ENCODE measurements at places on chromosomes 4 and X.

- DNase-seq = peak; percentile 72
Measured at GRCh38 chrX:154378059-154378798, 866 bp upstream of the EMD start.

DNA sequence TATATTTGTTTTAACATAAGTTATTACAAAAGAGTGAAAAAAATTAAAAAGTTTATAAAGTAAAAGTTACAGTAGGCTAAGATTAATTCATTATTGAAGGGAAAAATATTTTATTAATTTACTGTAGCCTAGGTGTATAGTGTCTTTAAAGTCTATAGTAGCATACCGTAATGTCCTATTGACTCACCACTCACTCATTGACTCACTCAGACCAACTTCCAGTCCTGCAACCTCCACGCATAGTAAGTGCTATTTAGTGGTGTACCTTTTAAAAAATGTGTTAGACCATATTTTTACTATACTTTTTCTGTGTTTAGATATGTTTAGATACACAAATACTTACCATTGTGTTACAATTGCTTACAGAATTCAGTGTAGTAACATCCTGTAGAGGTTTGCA, 841.1 kb downstream of the CENPC start:
- DNase-seq = no peak

DNA sequence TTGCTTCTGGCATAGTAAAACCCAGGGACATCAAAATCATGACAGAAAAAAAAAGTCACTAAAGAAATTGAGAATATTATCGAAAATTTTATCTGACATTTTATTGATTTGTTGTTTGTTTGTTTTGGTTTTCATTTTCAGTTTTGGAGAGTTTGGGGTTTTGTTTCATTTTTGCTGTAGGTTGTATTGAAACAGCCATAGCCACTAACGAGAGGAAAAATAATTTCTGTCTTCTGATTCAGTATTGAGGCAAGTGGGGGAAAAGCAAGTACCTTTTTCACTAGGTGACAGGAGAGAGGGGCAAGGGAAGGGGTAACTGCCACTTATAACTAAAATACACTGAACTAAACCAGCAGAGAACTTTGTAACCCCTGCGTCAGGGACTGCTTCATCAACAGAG, 392.8 kb upstream of the NDST3 start:
- no peak for DNase-seq

GRCh38 chr4:1170976-1171310, 1.4 kb downstream of the SPON2 start:
- DNase-seq = no peak

DNA sequence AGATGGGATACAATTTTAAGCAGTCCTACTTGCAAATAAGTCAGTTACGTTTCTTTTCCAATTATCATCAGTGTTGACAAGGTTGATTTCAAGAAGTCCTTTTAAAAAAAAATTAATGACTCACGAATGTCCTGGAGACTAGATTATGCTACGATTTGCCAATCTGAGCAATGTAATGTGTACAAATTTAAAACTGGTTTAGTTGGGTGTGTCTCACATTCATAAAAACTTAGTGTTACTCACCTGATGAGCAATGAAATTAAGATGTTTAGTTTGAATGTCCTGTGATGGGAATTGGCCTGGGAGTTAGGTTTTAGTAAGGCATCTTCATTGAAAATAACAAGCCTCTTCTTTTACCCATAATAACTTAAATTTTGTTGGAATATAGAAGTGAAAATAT, 136.7 kb upstream of the POF1B start:
- no peak for DNase-seq

DNA sequence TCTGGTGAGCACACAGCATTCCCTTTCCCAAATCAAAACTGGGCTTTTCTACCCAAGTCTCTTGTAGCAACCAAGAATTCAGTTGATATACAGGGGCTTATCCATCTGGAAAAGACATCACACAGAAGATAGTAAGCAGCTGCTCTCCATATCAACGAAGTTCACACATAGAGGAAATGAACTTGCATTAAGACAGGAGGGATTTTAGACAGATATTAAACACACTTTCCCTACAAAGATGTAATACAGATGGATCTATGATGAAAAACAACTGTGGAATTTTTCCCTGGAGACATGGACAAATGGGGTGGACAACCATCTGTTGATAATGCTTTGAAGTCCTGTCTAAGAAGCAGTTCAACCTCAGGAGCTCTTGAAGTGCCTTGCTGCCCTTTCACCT, 9.8 kb upstream of the PDE5A start:
- no peak for DNase-seq

- no peak for DNase-seq
Measured at GRCh38 chrX:17298564-17298963, 76.4 kb upstream of the NHS start.

GRCh38 chr4:21780148-21780547, 168.4 kb downstream of the KCNIP4 start:
- no peak for DNase-seq

GRCh38 chr4:78592088-78592783, 40.7 kb downstream of the ANXA3 start:
- DNase-seq = no peak

All from stimulated activated CD8-positive, alpha-beta memory T cell treated with anti-CD3 and anti-CD28 coated beads, Interleukin-15, amount 100 ng/mL, for 24 hours (primary cell).